ENCODE measurements at places on chromosomes 12 and 14.

DNA sequence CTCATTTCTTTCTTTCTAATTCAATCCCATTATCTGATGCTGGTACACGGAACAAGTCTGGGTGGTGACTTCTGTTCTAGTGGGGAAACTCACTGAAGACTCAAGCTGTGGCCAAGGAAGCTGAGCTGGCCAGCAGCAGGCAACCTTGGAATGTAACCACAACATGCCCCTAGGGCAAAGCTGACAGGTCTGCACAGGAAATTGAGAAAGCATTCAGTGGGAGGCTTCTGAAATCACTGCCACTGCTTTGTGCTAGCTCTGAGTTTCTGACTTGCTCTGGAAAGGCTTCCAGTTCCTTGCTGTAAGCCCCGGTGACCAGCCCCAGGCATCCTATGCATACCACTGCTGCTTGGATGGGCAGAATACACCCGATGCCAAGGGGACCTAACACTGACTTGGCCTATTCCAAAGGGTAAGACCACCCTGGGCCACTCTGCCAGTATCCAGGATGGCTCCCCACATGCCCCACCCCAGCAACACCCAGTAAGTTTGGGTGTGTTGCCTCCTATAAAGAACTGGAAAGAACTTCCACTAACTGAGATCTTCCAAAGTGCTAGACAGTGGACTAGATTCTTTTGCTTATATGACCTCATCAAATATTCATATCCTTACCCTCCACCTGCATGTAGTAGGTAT is 84.5 kb upstream of the CDKN3 start:
- no peak for DNase-seq

DNA sequence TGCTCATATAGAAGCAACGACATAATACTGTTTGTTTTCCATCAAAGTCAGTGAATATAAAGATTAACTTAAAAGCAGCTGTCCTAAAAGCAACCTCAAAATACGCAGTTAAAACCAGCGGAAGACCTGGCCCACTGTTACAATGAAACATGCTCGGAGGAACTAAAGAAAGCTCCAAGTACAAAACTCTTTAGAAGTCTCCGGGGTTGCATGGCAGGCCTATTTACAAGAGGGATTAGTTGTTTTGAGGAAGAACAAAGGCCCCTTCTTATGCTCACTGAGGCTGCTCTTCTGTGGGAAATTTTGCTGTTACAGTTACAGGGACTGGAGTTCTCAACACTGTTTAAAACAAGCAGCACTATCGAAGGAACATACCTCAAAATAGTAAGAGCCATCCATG is 75.9 kb upstream of the C12orf71 start:
- no peak for DNase-seq

- DNase-seq, result no peak
These were observed 271.5 kb upstream of the TBX3 start for GRCh38 chr12:114955414-114956014.

GRCh38 chr12:64937452-64937851 is 113.0 kb downstream of the TBC1D30 start:
- DNase-seq, result no peak

DNA sequence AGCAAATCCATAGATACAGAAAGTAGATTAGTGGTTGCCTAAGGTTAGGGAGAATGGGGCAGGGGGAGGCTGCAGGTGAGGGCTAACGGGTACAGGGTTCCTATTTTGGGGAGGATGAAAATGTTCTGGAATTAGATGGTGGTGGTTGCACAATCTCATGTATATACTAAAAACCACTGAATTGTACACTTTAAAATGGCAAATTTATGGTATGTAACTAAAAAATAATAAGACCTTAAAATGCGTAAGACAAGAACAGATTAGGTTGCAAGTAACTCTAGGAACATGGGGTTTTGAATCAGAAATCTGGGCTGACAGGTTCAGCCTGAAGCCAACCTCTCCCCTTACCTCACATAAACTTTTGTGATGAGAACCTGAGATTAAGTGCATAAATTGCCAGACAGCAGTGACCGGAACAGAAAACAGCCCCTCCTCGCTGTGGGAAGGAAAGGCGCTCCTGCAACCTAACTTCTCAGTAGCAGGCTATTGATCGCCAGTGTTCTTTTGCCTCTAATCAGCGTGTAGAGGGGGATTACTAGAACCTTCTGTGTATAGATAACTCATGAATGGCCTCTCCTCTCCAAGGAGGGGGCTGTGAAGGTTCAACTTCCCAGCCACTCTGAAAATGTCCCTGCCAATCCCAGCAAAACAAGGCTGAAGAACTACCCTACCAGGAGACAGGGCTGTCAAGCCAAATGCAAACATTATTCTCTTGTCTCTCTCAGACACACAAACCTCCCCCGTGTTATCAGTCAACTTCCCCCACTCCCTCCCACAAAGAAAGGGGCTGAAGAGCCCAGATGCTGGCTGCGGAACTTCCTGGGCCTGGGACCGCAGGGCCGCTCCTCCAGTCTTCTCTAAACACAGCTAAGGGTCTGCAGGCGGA is 1.9 kb downstream of the SSH1 start:
- no peak for DNase-seq
